ENCODE measurements at places on chromosomes 1 and 21.

DNA sequence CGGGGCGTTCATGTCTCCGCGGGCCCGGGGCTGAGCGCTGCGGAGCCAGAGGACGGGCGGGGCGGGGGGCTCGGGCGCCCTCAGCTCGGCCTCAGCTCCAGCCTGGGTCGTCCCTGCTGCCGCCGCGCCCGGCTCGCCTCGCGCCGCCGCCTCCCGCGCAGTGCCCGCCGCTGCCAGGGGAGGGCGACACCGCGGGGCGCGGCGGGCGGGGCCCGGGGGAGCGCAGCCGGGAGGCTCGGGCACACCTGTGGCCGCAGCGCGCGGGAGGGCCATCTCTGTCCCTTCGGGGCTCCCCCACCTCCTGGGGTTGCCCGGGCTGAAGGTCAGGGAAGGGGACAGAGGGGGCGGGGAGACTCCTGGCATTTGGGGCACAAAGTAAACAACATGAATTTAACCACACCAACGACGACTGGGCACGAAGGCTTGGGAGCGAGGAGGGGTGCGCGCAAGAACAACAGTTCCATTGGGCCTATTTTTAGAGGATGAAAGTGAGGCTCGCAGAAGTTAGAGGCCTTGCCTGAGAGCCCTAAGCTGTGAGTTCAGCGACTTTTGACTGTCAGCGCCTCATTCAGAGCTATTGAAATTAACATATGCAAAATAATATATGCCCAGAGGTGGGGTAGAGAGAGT, at the start of gene FAM131C:
Gene FAM131C (minus strand): TSS at position 162 of the 630 bp plus-strand sequence. CDS start 209 bp downstream, outside the sequence.
- no peak for DNase-seq

DNA sequence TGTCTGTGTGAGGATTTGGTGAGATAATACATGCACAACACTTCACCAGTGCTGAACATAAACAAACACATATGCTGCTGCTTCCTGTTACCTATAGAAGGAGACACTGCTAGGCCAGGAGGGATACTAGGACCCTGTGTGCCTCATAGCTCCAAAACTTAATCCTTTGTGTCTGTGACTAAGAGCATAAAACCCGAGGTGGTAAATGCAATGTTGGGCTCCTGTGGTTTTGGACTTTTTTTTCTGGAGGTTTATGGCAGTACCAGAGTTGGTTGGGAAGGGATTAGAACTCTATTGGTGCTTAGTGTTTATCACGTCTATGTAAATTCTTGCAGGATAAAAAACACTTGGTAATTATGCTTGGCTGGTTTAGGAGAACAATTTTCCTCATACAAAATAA, 122.9 kb downstream of the NUF2 start:
- no peak for DNase-seq

DNA sequence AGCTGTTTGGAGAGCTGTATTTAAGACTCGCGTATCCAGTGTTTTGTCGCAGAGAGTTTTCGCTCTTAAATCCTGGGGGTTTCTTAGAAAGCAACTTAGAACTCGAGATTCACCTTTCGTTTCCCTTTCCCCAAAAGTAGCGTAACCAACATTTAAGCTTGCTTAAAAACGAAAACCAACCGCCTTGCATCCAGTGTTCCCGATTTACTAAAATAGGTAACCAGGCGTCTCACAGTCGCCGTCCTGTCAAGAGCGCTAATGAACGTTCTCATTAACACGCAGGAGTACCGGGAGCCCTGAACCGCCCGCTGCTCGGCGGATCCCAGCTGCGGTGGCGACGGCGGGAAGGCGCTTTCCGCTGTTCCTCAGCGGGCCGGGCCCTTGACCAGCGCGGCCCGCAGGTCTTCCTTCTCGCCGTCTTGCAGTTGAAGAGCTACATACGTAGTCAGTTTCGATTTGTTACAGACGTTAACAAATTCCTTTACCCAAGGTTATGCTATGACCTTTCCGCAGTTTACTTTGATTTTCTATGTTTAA, 1.9 kb downstream of the OLIG1 start:
- DNase-seq = no peak

DNA sequence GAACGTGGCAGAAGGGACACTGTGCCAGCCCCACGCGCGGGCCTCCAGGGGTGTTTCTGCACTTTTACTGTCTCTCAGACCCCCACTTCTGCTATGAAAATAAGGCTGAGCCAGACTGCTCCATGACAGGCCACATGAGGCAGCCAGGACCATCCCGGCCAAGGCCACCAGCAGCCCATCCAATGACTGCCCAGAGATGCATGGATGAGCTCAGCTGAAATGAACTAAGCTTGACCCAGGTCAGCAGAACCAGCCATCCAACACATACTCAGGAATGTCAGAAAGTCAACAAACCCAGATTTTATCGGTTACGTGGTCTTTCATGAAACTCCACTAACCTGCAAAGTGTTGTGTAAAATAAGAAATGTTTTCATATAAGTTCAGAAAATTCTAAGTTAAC, 51.2 kb downstream of the CCDC185 start:
- no peak for DNase-seq

GRCh38 chr1:21337928-21338572, 47.8 kb upstream of the ECE1 start:
- DNase-seq = no peak

GRCh38 chr21:21246007-21246406, 247.8 kb downstream of the NCAM2 start:
- no peak for DNase-seq

- DNase-seq = no peak
Observed at GRCh38 chr1:88399690-88400089, 284.4 kb upstream of the PKN2 start.

GRCh38 chr1:110067893-110068645, 2.4 kb downstream of the ALX3 start:
- no peak for DNase-seq

DNA sequence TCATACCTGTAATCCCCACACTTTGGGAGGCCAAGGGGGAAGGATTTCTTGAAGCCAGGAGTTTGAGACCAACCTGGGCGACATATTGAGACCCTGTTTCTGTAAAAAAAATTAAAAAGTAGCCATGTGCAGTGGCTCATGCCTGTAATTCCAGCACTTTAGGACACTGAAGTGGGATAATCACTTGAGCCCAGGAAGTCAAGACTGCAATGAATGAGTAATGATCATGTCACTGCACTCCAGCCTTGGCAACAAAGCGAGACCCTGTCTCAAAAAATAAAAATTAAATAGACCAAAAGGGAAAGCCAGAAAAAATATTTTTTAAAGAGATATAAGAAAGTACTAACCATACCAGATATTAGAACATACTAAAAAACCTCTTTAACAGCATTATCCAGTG, 44.7 kb upstream of the LYPLAL1 start:
- DNase-seq = no peak

- no peak for DNase-seq
Observed at GRCh38 chr1:204325944-204326343, 33.8 kb downstream of the PLEKHA6 start.

- DNase-seq = no peak
Observed at GRCh38 chr1:213180833-213181232, 129.8 kb downstream of the RPS6KC1 start.

- no peak for DNase-seq
Observed at GRCh38 chr1:2255420-2256369, 27.6 kb downstream of the SKI start.

- no peak for DNase-seq
Observed at GRCh38 chr1:43796111-43796581, 88.8 kb downstream of the ST3GAL3 start.

DNA sequence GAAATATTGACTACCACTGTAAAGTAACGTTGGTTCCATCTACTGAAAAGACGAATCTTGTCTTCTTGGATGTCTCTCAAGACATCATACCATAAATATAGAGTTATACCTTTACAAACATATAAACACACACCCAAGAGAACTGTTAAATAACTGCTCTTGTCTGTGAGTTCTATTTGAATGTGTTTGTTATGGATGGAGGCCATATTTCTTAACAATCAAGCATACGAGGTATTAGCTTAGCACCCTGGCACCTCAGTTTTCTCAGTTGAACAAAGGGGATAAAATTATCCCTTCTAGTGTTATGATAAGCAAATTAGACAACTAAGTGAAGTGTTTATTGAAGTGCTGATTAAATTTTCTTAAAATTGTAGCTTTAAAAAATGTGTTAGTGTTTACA, 336.6 kb upstream of the ZRANB2 start:
- no peak for DNase-seq

- DNase-seq = no peak
Observed at GRCh38 chr1:101188331-101188730, 48.5 kb upstream of the S1PR1 start.

GRCh38 chr21:29656504-29657239, 283.1 kb downstream of the GRIK1 start:
- no peak for DNase-seq

DNA sequence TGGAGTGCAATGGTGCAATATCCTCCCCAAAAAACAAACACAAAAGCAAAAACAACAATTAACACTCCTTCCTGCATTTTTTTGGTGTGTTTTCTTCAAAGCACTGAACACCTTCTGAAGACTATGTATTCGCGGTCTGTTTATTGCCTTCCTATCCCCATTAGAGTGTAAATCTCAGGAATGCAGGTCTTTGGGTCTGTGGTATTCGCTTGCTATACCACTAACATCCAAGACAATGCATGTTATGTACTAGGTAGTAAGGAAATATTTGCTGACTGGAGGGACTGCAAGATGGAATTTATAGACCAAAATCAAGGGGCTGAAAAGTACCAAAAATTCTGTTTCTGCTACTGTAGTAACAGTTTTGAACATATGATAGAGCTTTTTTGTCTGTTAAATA, 299.4 kb downstream of the RYR2 start:
- DNase-seq = no peak

DNA sequence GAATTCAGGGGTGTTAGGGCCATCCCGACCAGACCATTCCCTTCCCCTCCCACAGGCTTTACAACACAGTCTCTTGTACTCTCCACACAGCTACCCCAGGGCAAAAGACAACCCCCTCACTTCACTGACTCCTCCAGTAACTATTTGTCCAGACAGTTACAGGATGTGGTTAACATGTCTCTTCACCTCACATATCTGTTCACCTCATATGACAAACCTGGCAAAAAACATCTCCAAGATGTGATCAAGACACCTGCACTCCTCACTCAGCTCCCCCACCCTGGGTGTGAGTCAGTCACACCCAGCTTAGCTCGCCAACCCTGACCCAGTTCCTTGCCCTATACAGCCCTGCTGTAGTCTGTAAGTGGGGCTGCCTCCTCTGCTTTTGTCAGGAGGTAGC, 490.5 kb upstream of the CHRM3 start:
- no peak for DNase-seq

DNA sequence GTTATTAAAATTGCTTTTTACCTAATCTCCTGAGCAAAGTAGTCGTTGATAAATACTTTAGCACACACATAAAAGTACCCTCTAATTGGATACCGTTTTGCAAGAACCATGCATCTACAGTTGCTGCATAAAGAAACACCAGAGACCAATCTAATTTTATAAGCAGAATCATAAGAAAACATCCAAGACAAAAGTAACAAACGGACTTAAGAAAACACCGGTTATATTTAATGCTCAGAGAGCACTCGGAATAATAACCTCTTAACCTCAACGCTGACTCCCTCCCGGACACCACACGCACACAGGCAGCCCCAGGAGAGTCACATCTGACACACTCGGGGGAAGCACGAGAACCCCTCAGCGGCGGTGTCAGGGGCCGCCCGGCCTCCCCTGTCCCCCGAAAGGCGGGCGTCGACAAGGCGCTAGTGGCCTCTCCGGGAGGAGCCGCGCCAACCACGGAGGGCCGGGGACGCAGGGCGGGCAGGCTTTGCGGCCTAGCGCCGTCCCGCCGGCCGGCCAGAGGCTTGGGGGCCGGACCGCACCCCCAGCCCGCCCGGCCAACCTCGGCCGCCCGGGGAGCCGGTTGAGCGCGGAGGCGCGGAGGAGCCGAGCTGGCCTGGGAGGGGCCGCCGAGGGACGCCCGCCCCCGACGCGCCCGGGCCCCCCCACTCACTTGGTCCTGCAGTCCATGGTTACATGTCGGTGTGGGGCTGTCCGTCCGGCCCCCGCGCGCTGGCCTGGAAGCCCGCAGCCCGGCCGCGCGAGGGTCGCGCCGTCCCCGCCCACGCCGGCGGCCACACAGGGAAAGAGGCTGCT, 606 bp downstream of the DENND1B start:
- DNase-seq = no peak

DNA sequence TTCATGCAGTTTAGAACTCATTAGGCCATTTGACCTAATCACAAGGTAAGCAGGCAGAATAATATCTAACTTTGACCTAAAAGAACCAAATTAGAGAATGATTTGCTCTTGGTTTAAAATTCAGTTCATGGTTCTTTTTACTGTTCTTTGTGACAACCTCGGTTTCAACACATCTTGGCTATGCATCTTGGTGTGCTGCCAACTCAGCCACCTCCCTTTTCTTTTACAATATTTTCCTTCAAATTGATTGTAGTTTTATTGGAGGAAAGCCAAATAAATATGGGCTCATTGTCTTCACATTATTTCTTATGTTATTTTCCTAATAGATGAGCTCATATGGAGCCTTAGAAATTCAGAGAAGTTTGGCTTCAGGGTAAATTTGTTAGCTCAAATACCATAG, 338.3 kb downstream of the SIPA1L2 start:
- DNase-seq = no peak

GRCh38 chr1:227885648-227886502, 61.9 kb downstream of the WNT9A start:
- DNase-seq = no peak

GRCh38 chr1:189658381-189658780, 819.3 kb downstream of the BRINP3 start:
- no peak for DNase-seq

DNA sequence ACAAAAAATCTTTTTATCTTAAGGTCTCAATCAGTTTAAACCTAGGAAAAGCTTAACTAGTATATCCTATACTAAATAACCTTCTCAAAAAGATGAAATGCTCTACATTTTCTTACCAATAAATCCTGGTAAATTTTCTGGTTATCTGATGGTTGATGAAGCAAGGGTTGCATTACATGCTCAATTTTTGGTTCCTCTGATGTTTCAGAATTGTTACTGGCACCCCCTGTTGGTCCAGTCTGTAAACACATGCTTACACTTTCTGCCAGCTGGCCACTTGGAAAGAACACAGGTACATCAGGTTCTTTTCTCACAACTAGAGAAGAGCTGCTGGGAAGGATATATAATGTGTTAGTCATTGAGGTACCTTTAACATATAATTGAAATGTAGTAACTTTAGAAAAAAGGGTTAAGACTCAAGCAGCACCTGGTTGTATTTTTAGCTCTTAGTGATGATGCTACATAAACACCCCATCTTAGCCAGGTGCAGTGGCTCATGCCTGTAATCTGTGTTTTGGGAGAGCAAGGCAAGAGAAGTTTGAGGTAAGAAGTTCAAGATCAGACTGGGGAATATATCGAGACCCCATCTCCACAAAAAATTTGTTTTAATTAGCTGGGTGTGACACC, 30.9 kb upstream of the TAL1 start:
- no peak for DNase-seq

DNA sequence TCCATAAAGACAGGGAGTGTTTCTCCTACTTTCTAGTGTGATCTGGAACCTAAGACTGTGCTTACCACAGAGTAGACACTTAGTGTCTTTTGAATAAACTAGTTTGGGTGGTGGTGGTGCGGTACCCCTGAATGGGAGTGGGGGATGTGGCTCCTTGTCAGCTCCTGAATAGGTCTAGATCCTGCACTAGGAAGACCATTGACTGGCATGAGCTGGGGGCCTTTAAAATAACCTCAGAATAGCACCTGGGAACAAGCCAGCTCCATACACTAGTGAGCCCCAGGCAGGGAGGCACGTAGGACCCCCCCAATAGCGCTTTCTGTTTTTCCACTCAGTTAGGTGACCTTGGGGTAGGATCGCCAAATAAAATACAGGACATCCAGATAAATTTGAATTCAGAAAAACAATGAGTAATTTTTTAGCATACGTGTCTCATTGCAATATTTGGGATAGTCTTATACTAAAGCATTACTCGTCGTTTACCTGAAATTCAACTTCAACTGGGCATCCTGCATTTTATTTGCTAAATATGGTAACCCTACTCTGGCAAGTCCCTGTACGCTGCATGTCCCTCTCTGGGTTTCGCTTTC, 45.6 kb downstream of the AZIN2 start:
- no peak for DNase-seq
